CD4-positive, alpha-beta T cell treated with Interleukin-10 for 1 hour (primary cell): ENCODE measurements at places on chromosomes 5 and 9.

DNA sequence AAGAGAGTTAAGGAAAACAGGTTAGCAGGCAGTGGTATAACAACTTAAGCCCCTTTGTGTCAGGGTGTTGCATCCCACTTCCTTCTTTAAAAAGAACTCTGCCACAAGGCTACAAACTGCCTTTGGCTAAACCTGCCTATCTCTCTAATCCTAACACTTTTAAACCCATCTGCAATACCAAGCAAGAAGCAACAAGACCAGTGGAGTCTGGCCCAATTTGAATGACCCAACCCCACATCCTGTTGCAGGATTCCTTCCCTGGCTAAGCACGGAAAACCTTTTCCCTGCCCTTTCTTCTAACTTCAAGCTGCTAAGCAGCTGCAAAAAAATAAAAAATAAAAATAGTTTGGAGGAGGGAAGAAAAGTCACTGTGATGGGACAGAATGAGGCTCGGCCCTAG is 27.1 kb downstream of the ABCA1 start:
- no peak for DNase-seq

DNA sequence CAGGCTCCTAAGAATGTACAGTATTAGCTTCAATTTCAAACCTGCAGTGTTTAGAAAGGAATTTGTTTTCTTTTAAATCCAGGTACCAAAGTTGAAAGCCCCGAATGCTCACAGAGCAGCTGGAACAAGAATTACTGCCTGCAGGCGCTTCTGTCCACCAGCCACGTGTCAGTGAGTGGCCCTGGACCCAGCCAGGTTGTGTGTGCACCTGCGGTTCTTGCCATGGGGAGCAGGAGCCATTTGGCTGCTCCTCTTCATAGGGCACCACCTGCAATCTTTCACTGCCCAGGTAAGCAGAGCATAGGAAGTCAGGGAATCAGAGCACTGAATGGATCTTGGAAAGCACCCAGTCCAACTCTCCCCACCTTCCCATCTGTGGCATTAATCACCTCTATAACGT is 79.5 kb upstream of the PIP5K1B start:
- DNase-seq: no peak

- DNase-seq: no peak
These were observed 97.4 kb downstream of the FBXO4 start for GRCh38 chr5:42022383-42022972.

- no peak for DNase-seq
These were observed 58.5 kb downstream of the APTX start for GRCh38 chr9:32942755-32943460.

DNA sequence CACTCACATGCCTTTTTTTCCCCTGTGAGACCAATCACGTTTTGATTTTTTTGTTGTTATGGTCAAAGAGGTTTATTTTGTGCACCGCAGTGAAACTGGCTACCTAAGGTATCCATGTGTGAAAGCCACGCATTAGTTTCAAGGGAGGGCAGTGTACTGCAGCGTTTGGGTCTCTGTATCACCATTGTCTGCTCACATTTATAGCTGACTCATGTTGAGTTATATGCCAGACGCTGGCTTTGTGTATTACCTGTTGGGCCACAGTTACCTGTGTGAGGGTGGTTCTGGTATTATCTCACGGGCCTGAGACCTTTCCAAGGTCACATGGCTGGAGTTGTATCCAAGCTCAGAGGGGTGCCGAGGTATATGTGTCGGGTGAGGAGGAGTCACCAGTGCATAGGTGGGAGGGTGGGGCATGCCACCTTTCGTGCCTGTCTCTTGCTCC is 75.8 kb downstream of the ARHGAP26 start:
- no peak for DNase-seq

DNA sequence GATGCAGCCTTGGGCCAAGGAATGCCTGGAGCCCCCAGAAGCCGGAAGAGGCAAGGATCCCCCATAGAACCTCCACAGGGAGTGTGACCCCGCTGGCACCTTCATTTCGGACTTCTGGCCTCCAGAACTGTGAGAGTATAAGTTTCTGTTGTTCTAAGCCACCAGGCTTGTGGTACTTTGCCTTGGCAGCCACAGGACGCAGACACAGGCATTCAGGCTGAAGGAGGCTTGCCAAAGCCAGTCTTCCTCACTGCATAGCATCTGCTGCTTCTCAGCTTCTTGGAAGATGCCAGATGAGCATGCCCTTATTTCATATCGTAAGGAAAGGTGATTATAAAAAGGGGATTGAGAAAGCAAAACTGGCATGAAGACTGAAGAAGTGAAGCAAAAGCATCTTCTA is 61.1 kb upstream of the TAS2R1 start:
- DNase-seq: no peak

GRCh38 chr9:95096807-95097206 is 220.7 kb downstream of the FANCC start:
- no peak for DNase-seq

DNA sequence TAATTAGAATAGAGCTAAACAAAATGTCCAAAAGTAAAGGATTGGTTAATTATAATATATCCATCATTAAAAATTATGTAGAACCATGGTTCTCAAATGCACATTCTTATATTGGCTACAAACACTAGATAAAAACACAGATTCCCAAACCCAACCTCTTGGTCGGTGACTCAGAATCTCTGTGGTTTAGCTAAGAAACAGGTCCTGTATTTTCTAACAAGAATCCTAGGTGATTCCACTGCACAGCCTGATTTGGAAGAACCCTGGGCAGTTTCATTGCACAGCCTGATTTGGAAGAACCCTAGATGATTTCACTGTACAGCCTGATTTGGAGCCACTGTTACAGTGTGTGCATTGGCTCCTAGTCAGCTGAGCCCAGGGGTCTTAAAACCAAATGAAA is 67.9 kb downstream of the KIAA1958 start:
- no peak for DNase-seq

DNA sequence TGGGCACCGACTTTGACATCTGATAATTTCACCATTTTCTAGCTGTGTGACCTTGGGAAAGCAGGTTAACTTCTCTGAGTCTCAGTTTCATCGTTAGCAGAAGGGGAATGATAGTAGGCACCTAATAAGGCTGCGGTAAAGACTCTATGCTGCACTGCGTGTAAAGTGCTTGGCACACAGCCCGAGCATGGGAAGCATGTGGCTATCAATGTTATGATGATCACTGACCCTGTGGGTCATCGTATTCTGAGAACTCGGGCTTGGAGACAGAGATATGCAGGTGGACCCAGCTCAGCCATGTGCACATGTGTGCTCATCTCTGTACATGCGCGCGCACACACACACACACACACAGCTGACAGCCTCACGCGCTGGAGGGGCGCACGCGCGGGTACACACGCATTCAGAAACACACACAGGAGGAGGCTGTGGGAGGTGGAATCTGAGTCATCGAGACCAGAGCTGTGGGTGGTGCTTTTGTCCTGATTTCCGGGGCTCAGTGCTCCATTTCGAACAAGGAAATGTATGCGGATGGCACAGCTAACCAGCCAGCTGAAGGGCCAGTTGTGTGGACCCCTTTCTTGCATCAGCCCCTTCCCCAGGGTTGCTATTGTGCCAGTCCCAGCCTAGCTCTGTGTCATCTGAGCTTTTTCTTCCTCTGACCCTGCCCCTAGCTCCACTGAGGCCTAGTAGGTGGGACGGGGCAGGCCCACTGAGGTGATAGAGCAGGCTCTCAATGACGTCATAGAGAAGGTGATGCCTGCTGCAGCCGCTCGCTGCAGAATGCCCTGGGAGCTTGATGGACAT is 11.1 kb upstream of the ARAP3 start:
- peak; percentile 71 for DNase-seq

- DNase-seq: no peak
These were observed 467.5 kb upstream of the PAPPA start for GRCh38 chr9:115686069-115686468.

DNA sequence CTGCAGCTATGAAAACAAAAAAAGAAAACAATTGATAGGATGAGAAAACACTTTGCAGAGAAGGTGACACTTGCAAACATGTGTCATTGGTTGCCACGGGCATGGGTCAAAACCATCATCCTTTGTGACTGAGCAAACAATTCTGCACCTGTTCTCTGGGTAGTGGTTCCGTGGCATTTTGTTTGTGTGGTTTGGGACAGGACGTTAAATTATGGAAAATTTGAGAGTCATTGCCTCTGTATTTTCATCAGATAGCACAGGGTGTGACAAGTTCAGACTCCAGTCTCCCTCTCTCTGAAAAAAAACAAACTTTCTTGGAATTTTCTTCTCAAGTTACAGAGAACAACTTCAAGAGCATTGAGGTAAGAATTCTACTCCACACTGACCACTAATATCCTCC is 113.4 kb upstream of the HMHB1 start:
- no peak for DNase-seq

GRCh38 chr5:154607746-154608145 is 129.7 kb upstream of the HAND1 start:
- no peak for DNase-seq

DNA sequence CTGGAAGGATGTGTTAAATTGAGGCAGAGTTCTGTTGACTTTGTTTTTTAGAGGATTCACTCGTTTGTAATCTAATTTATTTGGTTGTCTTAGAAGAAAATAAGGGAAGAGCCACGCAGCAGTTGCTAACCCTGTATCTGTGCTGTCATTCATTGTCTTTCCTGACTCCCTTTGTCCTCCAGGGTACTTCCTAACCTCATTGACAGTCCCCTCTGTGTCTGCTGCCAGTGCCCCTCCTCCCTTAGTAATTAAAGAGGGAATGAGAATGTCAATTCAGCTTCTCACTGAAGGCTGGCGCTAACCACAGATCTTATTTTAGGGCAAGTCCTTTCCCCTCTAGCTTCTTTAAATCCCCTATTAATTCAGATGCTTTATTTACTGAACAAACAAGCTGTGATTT is 84.0 kb downstream of the MAST4 start:
- no peak for DNase-seq

GRCh38 chr9:21715408-21715807 is 87.0 kb upstream of the MTAP start:
- no peak for DNase-seq

DNA sequence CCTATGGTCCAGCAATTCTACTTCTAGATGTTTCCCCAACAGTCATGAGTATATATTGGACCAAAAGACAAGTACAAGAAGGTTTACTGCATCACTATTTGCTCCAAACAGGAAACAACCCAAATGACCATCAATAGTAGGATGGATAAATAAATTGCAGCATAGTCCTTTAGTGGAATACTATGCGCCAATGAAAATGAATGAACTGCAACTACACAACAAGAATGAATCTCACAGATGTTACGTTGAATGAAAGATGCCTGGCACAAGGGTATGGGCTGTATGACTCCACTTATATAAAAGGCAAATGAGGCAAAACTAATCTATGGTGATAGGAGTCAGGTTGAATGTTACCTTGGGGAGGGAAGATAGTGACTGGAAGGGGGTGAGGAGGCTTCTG is 48.6 kb upstream of the UNC5A start:
- no peak for DNase-seq

GRCh38 chr5:5650242-5650641 is 227.8 kb downstream of the ICE1 start:
- DNase-seq: no peak

GRCh38 chr9:109652112-109652511 is 127.9 kb upstream of the PALM2AKAP2 start:
- no peak for DNase-seq

GRCh38 chr9:117205806-117206205 is 209.1 kb downstream of the ASTN2 start:
- DNase-seq: no peak

- DNase-seq: no peak
These were observed 6.9 kb upstream of the GRPEL2 start for GRCh38 chr5:149338364-149338763.

- DNase-seq: no peak
These were observed 31.1 kb downstream of the ZNF484 start for GRCh38 chr9:92846662-92847145.

DNA sequence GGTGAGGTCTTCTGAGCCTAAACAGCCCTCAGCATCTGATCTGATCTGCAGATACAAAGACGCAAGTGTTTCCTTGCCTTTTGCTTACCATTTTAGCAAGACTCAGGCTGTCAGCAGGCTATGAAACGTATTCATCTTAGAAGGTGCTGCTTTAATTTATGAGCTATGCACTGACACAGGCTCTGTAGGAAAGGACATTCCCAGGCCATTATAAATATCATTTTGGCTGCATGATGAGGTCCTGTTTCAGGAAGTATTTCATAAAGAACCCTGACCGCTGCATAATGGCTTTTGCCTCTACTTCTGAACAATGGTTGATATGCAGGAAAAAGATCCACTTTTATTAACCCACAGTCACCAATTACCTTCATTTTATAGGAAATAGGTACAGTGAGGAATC is 98.4 kb upstream of the CAST start:
- DNase-seq: no peak

GRCh38 chr9:121246821-121247561 is 21.0 kb upstream of the GSN start:
- DNase-seq: no peak

GRCh38 chr9:89444925-89445765 is 52.8 kb downstream of the SEMA4D start:
- no peak for DNase-seq

GRCh38 chr5:80704221-80704620 is 49.4 kb upstream of the DHFR start:
- DNase-seq: no peak

GRCh38 chr9:74431467-74431866 is 65.7 kb upstream of the RORB start:
- DNase-seq: no peak

- peak; percentile 7 for DNase-seq
These were observed 16.4 kb upstream of the SPINK6 start for GRCh38 chr5:148186248-148187003.
